Stimulated activated CD4-positive, alpha-beta T cell treated with anti-CD3 and anti-CD28 coated beads, TNF-alpha, amount 100 ng/mL, for 1 hour (primary cell): ENCODE measurements at places on chromosomes 1 and 21.

- DNase-seq: no peak
Observed at GRCh38 chr1:244945109-244945671, 80.8 kb upstream of the HNRNPU start.

GRCh38 chr1:235917267-235917811 is 50.6 kb upstream of the LYST start:
- DNase-seq: peak; percentile 41

DNA sequence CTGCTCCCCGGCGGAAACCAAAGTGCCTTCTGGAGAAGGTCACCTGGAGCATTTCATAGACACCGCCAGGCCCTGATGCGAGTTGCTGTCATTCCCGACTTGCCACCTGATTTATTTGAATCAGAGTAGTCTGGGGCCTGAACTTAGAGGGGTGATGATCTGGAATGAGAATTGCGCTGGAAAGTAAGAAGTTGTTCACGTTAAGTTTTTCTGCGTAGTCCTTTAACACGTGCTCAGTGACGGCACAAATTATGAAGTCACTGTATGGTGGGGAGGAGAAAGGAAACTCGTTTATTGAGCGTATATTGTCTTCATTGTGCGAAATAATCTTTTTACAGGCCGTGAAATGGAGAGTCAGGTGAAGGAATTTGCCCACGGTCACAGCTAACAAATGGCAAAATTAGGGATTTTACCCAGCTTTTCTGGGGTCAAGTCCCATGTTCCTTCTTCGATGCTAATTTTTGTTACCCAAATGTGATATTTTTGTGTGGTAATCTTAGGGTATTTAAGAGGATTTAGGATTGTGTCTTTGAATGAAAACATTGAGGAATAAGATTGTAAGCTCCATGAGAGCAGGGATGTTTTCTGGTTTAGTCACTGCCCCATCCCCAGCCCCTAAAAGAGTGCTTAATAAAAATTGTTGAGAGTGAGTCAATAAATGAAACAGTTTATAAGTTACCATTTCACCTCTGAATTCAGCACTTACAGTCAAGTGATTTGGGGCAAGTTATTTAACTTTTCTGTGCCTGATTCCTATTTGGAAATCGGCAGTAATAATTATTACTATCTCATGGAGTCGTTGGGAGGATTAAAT is 46.4 kb upstream of the NBL1 start:
- DNase-seq: no peak

DNA sequence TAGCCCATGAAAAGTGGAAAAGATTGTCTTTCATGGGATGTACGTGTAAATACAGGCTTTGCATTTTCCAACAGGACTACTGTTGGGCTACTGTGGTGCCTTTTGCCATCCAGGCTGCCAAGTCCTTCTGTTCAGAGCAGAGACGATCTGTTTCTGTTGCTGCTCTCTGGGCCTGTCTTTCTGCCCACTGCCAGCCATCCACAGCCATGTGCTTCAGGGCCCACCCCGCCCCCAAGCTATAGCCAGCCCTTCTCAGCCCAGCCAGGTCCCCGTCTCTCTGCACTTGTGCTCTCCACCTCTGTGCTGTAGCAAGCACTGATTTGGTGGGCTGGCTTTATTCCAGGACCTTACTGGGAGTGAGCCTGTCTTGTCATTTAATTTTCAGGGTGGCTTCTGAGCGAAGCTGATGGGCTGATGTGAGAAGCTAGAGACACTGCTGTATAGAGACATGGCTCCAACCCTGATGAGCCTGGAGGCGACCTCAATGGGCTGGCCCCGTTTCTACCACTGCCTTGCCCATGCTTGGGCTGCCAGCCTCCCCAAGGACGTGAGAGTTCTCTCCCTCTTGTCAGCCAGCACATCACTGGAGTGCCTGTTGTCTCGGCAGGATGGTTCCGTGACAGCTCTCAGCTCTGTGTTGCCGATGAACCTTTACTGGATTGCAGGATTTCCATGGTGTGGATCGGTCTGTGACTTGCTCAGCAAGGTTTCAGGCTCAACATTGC is 137.8 kb downstream of the PEX14 start:
- no peak for DNase-seq

DNA sequence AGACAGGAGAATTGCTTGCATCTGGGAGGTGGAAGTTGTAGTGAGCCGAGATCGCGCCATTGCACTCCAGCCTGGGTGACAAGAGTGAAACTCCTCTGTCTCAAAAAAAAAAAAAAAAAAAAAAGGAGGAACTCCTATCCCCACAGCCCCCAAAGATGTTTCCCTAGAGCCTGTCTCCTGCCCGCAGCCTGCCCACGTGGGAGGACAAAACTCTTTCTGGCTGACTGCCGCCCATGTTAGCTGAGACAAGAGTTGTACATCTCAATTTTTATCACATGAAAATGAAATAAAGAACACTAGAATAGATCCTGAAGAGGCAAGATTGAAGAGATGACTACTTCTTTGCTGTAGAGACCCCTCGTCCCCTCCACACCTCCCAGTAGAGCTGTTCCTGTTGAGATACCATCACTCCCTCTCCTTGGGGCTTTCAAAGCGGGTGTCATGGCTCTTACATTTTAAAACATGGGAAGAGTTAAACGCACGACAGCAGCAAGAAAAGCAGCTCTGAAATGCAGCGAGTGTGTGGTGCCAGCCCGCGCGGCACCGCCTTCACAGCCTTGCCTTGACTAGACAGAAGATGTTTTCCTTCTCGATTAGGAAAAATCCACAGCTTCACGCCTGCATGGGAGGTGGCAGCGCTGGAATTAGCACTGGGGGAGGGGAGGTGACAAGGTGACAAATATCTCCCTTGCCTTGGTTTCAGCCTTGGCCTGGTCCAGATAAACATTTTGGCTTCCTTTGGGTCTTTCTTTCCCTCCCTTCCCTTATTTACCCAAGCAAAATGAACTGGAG is 253.4 kb upstream of the CSF3R start:
- DNase-seq: no peak

GRCh38 chr1:87826681-87827251 is 498.1 kb downstream of the LMO4 start:
- DNase-seq: no peak

DNA sequence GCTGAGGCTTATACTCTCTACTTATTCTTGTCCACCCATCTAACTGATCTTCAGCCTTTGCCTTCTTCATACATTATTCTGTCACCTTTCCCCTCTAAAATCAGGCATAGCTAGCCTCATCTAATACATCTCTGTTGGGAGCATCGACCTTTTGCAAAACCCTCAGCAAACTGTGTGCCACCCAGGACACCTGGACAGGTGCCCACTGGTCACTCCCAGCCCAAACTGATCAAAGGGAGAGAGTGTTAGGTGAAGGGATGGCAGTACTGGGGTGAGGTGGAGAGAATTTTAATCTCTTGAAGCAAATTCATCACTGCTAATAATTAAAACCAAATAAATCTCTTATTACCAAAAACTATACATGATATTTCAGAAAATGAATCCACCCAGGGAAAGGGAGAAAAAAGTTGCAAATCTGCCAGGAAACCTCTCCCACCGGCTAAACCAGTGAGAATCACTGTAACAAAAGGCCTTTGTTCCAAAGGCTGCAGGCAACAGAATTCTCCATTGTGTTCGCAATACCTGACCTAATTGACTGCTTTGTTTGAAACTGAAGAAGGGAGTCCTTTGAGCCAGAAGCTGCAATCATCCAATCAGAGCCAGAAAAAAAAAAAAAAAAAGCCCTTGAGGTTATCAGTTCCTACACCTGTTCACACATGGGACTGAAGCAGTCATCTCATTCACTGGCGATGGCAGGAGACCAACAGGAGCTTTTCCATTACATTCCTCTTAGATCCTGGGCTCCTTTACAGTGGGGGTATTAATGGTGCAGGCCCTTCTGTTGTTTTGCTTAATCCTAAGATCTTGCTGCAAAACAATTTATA is 172.6 kb downstream of the APP start:
- no peak for DNase-seq

GRCh38 chr21:26965907-26966581 is 844 bp downstream of the ADAMTS5 start:
- no peak for DNase-seq

DNA sequence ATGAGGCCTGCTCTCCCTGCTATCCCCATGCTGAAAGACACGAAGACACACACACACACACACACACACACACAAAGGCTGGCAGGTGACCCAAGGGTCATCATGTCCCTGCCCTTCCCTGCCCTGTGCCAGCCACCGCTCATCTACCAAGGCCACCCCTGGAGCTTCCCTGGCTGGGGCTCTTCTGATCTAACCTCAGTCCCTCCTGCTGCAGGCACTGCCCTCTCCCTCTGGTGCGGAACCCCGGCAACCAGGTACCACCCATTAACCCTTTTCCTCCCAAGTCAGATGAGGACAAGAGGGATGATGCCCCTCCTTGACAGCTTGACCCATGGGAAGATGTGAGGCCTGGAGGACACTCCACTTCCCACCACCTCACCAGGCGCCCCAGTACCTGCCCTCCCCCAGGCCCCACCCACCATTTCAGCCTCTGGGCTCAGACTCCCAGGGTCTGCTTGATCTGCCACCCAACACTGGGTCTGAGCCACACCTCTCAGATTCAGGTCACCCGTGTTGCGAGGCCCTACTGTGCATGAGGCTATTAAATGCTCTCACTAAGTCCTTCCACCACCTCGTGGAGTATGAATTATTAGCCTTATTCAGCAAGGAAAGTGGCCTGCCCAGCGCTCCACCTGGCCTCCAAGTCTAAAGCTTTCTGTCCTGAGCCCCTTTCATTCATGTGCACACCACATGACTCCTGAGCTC is 2.5 kb downstream of the SDC3 start:
- no peak for DNase-seq

DNA sequence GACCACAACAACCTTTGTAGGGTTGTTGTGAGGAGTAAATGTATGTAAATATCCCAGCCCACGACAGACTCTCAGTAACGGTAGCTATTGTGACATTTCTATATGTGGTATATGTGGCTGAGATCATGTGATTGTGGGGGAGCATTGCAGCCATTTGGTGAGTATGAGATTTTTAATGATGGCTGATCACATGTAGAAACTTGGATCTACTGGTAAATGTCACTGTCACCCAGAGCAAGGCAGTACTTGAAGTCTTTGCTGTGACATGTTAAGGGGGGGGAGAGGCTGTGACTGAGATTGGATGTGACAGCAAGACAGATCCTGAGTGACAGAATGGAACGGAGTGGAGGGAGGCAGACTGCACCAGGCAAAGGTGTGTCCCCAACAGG is 23.9 kb upstream of the MEF2D start:
- no peak for DNase-seq

- DNase-seq: no peak
Observed at GRCh38 chr1:151513626-151514121, 2.5 kb downstream of the CGN start.

- DNase-seq: no peak
Observed at GRCh38 chr1:21021311-21021710, 155.4 kb downstream of the EIF4G3 start.
